ENCODE measurements at places on chromosomes 4 and X. TPM values are rescaled to one million over a fixed set of nuclear protein-coding genes. Genes with fewer than 3 reads are reported as not detected.

The BMPR1B gene
- under 0.01 TPM for total RNA-seq

The FGG gene
- total RNA-seq, result not detected

The MAGEA4 gene
- total RNA-seq, result not detected

The TMEM150C gene
- total RNA-seq, result 3.0 TPM

The SSX4B gene
- total RNA-seq, result not detected

The CCDC149 gene
- 11.6 TPM for total RNA-seq
